ENCODE measurements at places on chromosomes 5 and 9.

DNA sequence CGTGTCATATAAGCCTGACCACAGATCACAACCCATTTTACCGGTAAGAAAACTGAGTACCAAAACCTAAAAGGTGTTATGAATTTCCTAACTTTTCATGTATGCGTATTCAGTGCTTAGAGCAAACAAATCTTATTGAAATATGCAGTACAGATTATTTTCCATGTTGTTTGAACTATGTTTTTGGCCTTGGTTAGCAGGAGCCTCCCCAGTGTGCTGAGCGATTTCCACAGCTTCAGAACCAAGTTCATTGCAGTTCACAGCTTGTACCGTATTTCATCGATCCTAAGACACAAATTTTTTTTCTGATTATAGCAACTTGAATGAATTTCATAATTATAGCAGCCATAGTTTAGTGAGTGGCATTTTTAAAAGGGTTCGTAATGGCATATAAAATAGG is 13.7 kb downstream of the ADAMTSL1 start:
- DNase-seq = no peak

DNA sequence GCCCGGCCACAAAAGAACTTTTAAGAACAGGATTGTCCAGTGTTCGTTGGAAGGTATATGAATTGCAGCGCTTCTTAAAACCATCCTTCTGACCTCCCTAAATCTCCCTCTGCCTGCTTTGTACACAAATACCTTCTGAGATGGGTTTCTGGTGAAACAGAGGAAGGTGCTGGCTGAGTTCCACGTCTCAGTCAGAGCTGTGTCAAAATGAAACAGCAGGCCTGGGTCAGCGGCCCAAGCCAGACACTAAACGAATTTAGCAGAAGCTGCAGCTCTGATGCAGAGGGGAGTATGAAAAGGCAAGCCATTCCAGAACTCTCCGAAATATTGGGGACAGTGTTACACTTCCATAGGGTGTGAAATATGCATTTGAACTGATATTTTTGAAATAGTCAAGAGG is 37.8 kb upstream of the CRB2 start:
- no peak for DNase-seq

DNA sequence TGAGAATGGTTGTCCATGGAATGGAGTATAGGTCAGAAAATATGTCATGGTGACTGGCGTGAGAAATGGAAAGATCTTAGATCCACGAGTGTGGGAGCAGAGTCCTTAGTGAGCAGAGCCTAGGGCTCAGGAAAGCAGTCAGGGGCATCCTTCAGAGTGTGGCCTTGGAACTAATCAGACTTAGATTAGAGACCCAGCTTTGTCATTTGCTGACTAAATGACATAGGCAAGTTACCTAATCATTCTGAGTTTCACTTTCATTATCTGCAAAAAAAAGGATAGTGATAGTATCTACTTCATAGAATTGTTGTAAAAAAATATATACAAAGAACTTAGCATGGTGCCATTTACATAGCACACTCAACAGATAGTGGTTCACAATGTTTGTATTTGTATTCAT is 24.3 kb upstream of the SLIT3 start:
- no peak for DNase-seq

DNA sequence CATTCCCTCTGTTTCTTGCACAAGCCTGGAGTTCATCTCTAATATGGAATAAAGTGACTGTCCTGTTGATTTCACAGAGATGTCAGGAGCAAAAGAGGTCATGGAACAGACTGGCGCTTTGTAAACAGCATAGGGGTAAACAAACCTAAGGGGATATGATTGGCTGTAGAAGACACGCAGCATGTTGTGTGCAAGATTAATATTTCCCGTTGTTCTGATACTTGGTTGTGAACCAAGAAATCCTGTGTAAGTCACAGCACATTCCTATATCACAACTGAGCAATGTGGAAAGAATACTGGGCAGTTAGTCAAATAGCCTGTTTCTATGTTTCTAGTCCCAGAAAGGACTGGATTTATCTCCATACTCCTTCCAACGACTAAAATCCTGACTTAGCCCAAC is 3.2 kb downstream of the ADAMTS12 start:
- DNase-seq = no peak

- DNase-seq = no peak
Observed at GRCh38 chr9:99039505-99040182, 65.3 kb upstream of the TGFBR1 start.

- no peak for DNase-seq
Observed at GRCh38 chr5:139686706-139687441, 38.7 kb downstream of the CXXC5 start.

DNA sequence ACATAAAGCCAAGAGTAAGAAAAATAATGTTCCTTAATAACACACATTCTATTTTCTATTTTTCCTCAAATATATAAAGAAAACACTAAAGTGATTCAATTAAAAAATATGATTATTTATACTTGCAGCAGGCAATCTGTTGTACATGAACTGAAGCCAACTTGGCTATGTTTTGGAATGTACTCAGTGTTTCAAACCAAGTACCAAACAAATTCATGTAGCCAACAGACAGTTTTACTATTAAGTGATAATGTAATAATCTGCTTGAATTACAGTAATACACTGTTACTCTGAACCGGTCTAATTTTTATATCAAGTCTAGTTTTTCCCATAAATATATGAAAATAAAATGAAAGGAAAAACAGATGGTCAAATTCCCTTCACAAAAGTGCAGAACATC is 58.0 kb downstream of the CEP120 start:
- DNase-seq = no peak

- no peak for DNase-seq
Observed at GRCh38 chr9:83069651-83070050, 6.7 kb upstream of the RASEF start.

DNA sequence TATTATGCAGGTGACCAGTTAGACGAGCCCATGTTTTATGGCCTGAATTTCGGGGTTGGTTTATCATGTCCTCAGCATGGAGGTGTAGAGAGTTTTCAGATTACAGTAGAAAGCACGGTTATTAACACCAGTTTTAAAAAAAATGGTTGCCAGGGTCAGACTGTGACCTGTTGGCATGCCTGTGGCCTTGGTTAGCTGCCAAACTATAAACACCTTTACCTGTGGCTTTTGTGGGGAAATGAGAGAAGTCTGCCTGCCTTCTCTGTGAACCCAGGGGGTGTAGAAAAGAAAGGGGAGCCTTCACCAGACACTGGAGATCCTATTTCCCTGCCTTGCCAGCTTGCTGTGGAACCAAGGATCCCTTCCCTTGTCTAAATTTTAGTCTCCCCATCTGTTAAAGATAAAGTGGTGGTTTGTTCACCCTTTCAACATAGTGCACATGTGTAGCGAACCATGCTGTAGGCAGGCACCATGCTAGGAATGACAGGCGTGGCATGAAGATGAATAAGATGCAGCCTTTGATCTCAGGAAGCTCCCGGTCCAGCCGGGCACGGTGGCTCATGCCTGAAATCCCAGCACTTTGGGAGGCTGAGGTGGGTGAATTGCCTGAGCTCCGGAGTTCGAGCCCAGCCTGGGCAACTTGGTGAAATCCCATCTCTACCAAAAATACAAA is 6.1 kb upstream of the PHF19 start:
- no peak for DNase-seq

DNA sequence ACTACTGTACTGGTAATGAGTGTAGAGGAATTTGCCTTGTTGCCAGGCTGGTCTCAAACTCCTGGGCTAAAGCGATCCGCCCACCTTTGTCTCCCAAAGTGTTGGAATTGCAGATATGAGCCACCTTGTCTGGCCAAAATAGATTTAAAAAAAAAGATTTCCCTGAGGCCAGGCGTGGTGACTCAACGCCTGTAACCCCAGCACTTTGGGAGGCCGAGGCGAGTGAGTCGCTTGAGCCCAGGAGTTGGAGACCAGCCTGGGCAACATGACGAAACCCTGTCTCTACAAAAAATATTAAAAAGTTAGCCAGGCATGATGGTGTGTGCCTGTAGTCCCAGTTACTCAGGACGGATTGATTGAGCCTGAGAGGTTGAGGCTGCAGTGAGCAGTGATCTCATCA is 62.5 kb downstream of the IPO11 start:
- DNase-seq = no peak

DNA sequence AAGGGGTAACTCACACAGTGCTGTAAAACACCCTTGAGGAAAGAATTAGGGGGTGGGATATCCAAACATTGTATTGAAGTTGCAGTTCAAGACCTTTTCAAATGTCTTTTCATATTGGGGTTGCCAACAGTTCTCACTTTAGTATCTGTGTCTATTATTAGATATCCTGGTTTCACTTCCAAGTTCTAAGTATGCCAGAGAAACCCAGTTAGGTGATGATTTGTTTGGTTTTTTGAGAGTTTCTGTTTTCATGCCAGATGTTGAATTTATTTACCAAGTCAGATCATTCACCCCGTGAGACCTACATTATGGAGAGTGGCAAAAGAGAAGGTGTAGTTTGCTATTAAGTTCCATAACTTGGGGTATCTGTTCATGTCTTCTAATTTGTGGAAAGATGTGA is 64.5 kb downstream of the C9orf152 start:
- DNase-seq = no peak

GRCh38 chr5:139186261-139186660 is 11.9 kb downstream of the SIL1 start:
- no peak for DNase-seq

DNA sequence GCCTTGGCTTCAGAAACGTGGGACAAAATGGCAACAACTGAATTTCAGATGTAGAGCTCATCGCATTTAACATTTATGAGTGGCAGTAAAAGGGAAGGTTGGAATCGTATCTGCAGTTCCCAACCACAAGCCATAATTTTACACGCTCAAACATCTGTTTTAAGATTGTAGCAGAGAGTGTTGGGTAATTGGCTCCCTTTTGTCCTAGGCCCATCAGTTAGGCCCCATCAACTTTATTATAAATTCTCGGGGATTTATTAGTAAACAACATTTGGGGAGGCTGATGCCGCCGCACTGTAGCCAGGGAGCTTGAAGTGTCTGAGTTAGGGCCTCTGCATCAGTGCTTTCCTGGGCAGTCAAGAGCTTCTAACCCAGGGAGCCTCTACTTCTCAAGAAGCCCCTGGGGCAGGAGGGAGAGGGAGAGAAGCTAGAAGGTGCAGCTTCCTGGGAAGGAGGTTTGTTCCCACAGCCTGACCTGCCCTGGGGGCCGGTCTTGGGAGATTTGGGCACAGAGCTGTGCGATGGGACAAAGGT is 66.2 kb downstream of the HSPA4 start:
- DNase-seq = no peak

DNA sequence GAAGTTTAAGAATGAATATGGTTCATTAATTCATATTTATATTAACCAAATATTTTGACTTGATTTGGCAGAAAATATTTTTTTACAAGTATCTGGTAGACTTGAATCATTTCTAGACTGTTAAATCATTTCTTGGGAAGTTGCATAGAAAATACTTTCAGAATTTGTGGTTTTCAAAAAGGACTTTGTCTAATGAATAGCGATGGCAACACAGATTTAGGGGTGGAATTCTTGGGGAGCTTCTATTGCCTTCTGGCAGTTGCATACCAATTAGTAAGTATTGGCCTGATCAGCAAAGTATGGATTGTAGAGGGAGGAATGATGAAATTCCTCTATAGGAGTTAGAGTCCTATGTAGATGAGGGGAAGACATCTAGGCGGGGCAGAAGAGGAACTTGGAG is 68.6 kb upstream of the CKMT2 start:
- DNase-seq = no peak

GRCh38 chr5:148998174-148998797 is 64.6 kb downstream of the SH3TC2 start:
- DNase-seq = no peak

DNA sequence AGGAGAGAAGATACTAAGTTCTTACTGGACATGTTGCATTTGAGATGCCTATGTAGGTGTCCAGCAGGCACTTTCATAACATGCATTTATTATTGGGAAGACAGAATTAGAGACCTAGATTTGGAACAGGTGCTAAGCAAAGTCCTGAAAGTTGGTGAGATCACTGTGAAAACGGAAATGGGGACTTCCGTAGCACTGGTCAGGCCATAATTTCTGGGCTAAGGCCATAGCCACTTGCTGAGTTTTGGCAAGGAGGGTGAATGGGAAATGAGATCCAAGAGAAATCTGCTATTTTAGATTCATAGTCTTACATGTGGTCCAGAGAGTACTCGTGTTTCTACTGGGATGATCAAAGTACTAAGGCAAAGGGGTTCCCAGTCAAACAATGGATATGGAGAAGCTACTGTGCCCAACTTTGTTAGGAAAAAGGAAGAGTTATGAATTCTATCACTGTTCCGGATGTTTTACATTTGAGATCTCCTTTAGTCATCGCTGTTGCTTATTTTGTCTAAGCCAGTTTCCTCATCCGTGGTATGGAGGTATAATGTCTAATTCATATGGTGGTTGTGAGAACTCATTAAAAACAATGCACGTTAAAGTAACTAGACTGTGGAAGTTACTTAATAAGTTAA is 33.4 kb downstream of the TEK start:
- no peak for DNase-seq

GRCh38 chr5:57937025-57937424 is 454.4 kb upstream of the ACTBL2 start:
- no peak for DNase-seq

- DNase-seq = no peak
Observed at GRCh38 chr5:152607401-152608160, 202.5 kb upstream of the NMUR2 start.

DNA sequence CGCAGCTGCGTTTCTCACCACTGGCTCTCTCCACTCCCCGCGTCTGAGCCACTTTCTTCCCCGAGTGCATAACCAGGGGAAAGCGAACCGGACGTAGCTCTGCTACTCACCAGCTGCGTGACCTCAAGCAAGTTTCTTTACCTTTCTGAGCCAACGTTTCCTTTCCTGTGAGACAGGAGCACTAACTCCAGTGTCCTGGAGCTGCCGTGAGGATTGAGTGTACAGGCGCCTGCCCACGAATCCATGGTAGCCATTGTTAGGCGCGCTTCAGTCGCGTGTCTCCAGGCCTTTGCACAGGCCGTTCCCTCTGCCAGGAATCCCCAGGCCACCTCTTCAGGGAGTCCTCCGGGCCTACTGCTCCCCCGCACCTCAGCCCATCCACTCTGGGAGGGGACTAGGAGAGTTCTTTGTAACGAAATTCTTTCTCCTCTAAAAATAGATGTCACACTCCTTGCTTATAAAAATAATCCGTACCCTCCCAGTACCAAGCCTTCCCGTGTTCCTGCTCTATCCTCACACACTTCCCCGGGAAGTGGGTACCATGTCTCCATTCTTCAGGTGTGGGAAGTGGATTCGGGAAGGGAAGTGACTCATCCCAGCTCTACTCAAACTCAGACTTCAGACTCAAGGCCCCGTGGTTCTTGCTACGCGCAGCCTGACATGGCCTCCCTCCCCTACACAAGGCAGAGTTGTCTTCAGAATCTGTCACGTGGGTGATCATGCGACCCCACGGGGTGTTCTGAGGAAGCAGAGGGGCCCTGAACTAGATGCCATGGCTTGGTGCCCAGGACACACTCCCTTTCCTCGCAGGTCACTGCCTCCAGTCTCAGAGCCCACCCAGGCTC is 16.1 kb upstream of the CRB2 start:
- DNase-seq = peak; percentile 35

DNA sequence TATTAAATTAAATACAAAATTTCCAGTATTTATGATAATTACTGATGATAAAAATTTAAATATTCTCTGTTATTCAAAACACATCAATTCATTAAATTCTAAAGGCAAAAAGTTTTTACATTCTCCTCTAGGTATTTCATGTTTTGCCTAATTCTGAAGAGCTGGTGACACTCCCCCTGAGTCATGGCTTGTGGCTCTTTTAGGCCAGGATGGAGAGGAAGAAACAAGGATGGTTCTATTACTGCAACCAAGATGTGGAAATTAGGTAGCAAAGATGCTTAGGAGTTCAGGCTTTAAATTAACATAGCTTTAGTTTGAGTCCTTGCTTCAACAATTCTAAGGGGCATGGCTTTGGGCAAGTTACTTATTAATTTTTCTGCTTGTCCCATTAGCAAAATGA is 1295.8 kb downstream of the EFNA5 start:
- DNase-seq = no peak
